ENCODE measurements at places on chromosomes 1 and 21. TPM values are rescaled to one million over a fixed set of nuclear protein-coding genes. Genes with fewer than 3 reads are reported as not detected.

Gene USH2A
- polyA plus RNA-seq = not detected

Gene PLD5
- polyA plus RNA-seq = 0.08 TPM

Gene SGIP1
- polyA plus RNA-seq = not detected

Gene SLC26A9
- not detected for polyA plus RNA-seq

Gene EVI5
- 8.1 TPM for polyA plus RNA-seq

Gene RNF223
- not detected for polyA plus RNA-seq

Gene ITGB2
- polyA plus RNA-seq = 223 TPM

Gene OR2L5
- not detected for polyA plus RNA-seq

Gene TFAP2E
- polyA plus RNA-seq = 0.16 TPM

Gene KPRP
- polyA plus RNA-seq = not detected

Gene SPATA17
- not detected for polyA plus RNA-seq

Gene SLAMF9
- not detected for polyA plus RNA-seq

Gene CHIA
- not detected for polyA plus RNA-seq

Gene TCHHL1
- polyA plus RNA-seq = not detected

Gene COG2
- polyA plus RNA-seq = 36.3 TPM

Gene KIF26B
- polyA plus RNA-seq = not detected

Gene NTMT2
- not detected for polyA plus RNA-seq

Gene SPRR5
- polyA plus RNA-seq = not detected

Gene SELL
- polyA plus RNA-seq = 2,135 TPM

Gene SPRR2B
- not detected for polyA plus RNA-seq

Gene ITLN2
- not detected for polyA plus RNA-seq

Gene PLPP3
- polyA plus RNA-seq = 1.0 TPM

Gene FCRL6
- 0.21 TPM for polyA plus RNA-seq

Gene MEX3A
- 0.13 TPM for polyA plus RNA-seq

Gene INSRR
- not detected for polyA plus RNA-seq

Gene SCYL3
- polyA plus RNA-seq = 12.9 TPM

Gene GJA4
- not detected for polyA plus RNA-seq

Gene CD1D
- 11.5 TPM for polyA plus RNA-seq

Gene CCDC27
- polyA plus RNA-seq = not detected

Gene GJA8
- polyA plus RNA-seq = not detected

Gene FCGR1A
- polyA plus RNA-seq = not detected

Gene MTR
- 5.2 TPM for polyA plus RNA-seq

Gene GPR157
- polyA plus RNA-seq = 0.66 TPM

Gene ETV3
- polyA plus RNA-seq = 14.3 TPM

Gene GRIK3
- not detected for polyA plus RNA-seq

Gene PRR9
- not detected for polyA plus RNA-seq

Gene MYOG
- polyA plus RNA-seq = not detected

Gene TAS1R1
- polyA plus RNA-seq = not detected

Gene TSSK3
- 0.60 TPM for polyA plus RNA-seq

Gene KRTAP24-1
- not detected for polyA plus RNA-seq

Gene IVL
- polyA plus RNA-seq = not detected

Gene FCAMR
- not detected for polyA plus RNA-seq

Gene UQCRHL
- polyA plus RNA-seq = 1.1 TPM

Gene ZNF648
- not detected for polyA plus RNA-seq

Gene PRELP
- polyA plus RNA-seq = not detected

Gene C1orf210
- not detected for polyA plus RNA-seq

Gene HPCAL4
- polyA plus RNA-seq = not detected

Gene GABRD
- polyA plus RNA-seq = not detected

Gene TMOD4
- 1.2 TPM for polyA plus RNA-seq

Gene SPATA1
- not detected for polyA plus RNA-seq

Gene RHBG
- not detected for polyA plus RNA-seq

Gene LAD1
- polyA plus RNA-seq = not detected

Gene SORT1
- not detected for polyA plus RNA-seq

Gene GSTM1
- polyA plus RNA-seq = 49.8 TPM

Gene CLCA4
- not detected for polyA plus RNA-seq

Gene CTTNBP2NL
- polyA plus RNA-seq = 0.19 TPM

Gene NBPF19
- polyA plus RNA-seq = 2.6 TPM
